ENCODE measurements at places on chromosomes 2 and 18. TPM values are rescaled to one million over a fixed set of nuclear protein-coding genes. Genes with fewer than 3 reads are reported as not detected.

The CABLES1 gene
- total RNA-seq: 15.4 TPM

The PNKD gene
- 45.8 TPM for total RNA-seq

The C2orf42 gene
- 13.1 TPM for total RNA-seq

The DCDC2C gene
- not detected for total RNA-seq

The AQP12B gene
- total RNA-seq: not detected

The ADD2 gene
- total RNA-seq: 187 TPM

The FAP gene
- not detected for total RNA-seq

The MROH2A gene
- 0.16 TPM for total RNA-seq

The SIX3 gene
- 6.6 TPM for total RNA-seq

The IFIH1 gene
- 1.3 TPM for total RNA-seq

The SLC11A1 gene
- total RNA-seq: 0.55 TPM

The HOXD12 gene
- total RNA-seq: 0.17 TPM

The KCNF1 gene
- 1.2 TPM for total RNA-seq

The CFAP53 gene
- 0.26 TPM for total RNA-seq

The SLC14A1 gene
- not detected for total RNA-seq

The CYP27A1 gene
- 9.3 TPM for total RNA-seq

The TNS1 gene
- 4.5 TPM for total RNA-seq

The CDK5R2 gene
- 0.26 TPM for total RNA-seq

The TUBA4B gene
- total RNA-seq: not detected
